ENCODE measurements at places on chromosomes 3 and 15.

- no peaks in the 10 kb centered on the region for H3K4me1 ChIP-seq
- no peak for DNase-seq
- H3K36me3 ChIP-seq, result peaks cover 3% of the 10 kb centered on the region
These were observed 10.0 kb upstream of the PRKAR2A start for GRCh38 chr3:48857641-48858040.

DNA sequence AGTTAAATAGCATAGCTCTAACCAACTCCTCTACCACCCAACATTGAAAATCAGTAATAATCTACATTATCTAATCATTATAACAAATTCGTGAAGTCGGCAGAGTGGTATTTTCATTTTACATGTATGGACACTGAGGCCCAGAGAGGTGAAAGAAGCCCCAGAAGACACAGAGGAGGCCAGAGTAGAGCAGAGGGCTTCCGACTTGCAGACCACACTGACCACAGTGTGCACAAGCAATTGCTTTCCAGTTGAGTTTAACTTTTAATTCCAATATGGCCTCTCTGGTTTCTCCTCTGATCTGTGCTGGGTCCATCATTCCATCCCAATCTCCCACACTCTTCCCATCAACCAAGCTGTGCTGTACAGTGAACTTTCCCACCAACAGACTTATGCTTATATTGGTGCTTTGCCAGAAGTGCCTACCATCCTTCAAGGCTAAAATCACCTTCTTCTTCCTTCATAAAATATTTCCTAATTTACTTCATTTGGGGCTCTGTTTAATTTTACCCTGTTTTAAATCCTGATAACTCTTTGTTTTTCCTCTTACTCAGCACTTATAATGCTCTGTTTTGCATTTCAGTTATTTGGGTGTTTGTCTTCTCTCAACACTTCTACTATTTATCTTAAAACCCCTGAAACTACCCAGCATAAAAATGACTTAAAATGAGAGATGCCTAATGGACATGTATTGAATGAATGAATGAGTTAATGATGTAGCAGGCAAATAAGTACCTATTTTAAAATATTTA, 81.8 kb upstream of the TNFSF10 start:
- DNase-seq, result no peak
- H3K4me3 ChIP-seq, result no peak overlapping the region
- H3K4me1 ChIP-seq, result no peaks in the 10 kb centered on the region
- no peaks in the 10 kb centered on the region for H3K36me3 ChIP-seq
- no peak overlapping the region for H3K27ac ChIP-seq

DNA sequence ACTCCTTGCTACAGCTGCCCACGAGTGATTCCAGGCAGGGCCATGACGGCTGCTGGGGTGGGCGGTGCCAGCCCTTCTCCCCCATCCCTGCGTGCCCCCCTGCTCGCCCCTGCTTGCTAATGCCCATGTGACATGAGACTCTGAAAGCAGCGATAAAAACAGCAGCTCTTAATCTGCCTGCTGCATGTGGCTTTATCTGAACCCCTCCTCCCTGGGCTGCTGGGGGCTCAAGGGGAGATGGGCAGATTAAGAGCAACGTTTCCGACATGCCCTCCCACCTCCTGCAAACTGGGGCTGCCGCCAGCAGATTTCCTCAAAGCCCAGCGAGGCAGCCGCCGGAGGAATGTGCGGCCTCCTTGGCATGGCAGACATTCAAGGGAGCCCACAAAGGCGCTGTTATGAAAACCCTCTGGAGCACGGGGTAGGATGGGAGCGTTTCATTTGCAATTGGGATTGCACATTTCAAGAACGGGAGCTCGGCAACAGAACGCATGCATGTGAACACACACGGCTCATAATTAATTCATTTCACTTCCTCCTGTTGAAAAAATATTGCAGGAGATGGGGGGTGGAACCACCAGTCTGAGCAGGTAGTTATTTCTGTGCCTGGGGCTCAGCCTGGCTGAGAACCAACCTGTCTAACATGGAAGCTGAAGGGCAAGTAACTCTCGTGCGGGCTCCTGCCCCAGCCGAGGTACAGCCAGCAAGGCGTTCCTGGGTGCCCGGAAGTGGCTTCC, 504.2 kb upstream of the PROK2 start:
- H3K36me3 ChIP-seq, result no peaks in the 10 kb centered on the region
- H3K27me3 ChIP-seq, result no peaks in the 10 kb centered on the region
- H3K4me1 ChIP-seq, result no peaks in the 10 kb centered on the region
- no peak overlapping the region for H3K27ac ChIP-seq

- no peaks in the 10 kb centered on the region for H3K4me1 ChIP-seq
- DNase-seq, result no peak
- H3K27ac ChIP-seq, result no peak overlapping the region
- no peaks in the 10 kb centered on the region for H3K27me3 ChIP-seq
- H3K36me3 ChIP-seq, result no peaks in the 10 kb centered on the region
These were observed 50.1 kb downstream of the P2RY1 start for GRCh38 chr3:152885076-152885475.

GRCh38 chr3:154538566-154539360, 108.8 kb upstream of the GPR149 start:
- no peak for DNase-seq
- H3K4me3 ChIP-seq, result no peak overlapping the region
- H3K36me3 ChIP-seq, result no peaks in the 10 kb centered on the region
- no peaks in the 10 kb centered on the region for H3K4me1 ChIP-seq
- H3K27ac ChIP-seq, result no peak overlapping the region

- no peaks in the 10 kb centered on the region for H3K36me3 ChIP-seq
- H3K4me3 ChIP-seq, result no peak overlapping the region
- no peak for DNase-seq
These were observed 65.2 kb downstream of the SMAD6 start for GRCh38 chr15:66767240-66767659.

GRCh38 chr3:17151598-17152373, 267.0 kb downstream of the PLCL2 start:
- no peaks in the 10 kb centered on the region for H3K27me3 ChIP-seq
- peaks cover 2% of the 10 kb centered on the region for H3K36me3 ChIP-seq
- H3K4me3 ChIP-seq, result no peak overlapping the region
- no peak overlapping the region for H3K27ac ChIP-seq
- no peaks in the 10 kb centered on the region for H3K4me1 ChIP-seq

GRCh38 chr15:85172846-85173490, 191.3 kb downstream of the PDE8A start:
- H3K27ac ChIP-seq, result no peak overlapping the region
- no peak overlapping the region for H3K4me3 ChIP-seq
- H3K36me3 ChIP-seq, result no peaks in the 10 kb centered on the region
- H3K4me1 ChIP-seq, result no peaks in the 10 kb centered on the region

GRCh38 chr3:197017003-197017402, 12.6 kb downstream of the MELTF start:
- no peaks in the 10 kb centered on the region for H3K27me3 ChIP-seq
- H3K4me1 ChIP-seq, result no peaks in the 10 kb centered on the region
- H3K27ac ChIP-seq, result no peak overlapping the region
- H3K36me3 ChIP-seq, result no peaks in the 10 kb centered on the region
- peak; percentile 62 for DNase-seq
